HFF-Myc (cell line): ENCODE measurements at places on chromosomes 2 and 18.

- no peak for DNase-seq
Measured at GRCh38 chr2:105747991-105748390, 3.3 kb downstream of the NCK2 start.

- no peak for DNase-seq
Measured at GRCh38 chr18:67531929-67532328, 15.4 kb upstream of the DSEL start.

DNA sequence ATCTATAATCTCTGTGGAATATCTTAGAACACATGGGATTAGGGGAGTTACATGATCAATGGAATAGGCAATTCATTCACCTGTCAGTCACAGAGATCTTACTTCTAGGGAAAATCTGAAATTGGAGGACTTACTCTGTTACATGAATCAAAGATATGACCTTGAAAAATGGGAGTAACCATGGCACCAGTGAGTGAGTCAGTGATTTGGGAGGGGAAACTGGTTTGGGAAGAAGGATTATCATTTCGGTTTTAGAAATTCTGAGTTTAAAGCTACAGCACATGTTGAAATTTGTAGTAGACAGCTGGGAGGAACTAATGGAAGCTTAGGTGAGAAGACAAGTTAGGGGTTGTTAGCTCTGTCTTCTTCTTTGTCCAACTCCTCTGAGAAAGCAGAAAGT is 153.7 kb downstream of the CAMKMT start:
- no peak for DNase-seq

GRCh38 chr18:39799006-39799405 is 2156.0 kb upstream of the PIK3C3 start:
- DNase-seq = no peak

GRCh38 chr2:55616551-55617174 is 759 bp downstream of the PPP4R3B start:
- no peak for DNase-seq

- DNase-seq = no peak
Measured at GRCh38 chr18:10354241-10354811, 100.1 kb upstream of the APCDD1 start.

GRCh38 chr2:231387904-231388724 is 7.4 kb upstream of the B3GNT7 start:
- no peak for DNase-seq

DNA sequence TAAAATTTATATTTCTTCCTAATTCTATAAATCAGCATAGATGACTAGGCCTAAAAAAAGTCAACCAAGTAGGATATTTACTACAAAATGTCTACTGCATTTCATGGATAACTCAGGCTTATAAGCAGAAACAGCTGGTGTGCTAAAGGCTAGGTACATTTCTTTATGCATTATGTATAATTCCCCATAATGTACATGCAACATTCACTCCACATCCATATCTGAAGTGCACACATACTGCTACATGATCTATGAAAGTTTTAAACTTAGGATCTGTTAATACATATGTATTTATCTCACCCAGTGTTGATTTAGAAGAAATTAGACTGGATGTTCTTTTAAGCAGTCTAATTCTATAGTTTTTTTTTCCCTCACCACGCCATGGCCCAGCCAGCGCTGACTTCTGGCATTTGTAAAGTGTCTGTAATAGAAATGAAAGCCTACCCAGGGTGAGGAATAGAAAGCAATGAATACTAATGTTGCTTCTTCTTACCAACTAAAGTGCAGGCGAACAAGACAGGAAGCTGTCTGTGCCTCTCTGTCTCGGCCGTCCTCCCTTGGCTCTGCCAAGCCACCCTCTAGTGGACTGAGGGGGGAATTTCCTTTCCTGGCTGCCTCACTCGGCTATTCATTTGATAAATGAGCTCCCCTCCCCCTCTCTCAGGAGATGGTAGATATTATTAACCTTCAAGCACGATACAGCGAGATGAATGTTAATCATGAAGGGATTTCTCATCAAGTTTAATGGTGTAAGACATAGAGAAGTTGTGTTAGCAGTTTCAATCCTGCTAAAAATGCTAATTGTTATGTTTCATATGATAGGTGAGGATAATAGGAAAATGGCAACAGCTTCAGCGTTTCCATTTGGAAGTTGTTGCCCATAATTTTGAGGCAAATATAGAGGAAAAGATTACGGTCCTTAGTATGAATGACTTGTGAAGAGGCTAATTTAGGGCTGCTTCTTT is 384.5 kb downstream of the MTX2 start:
- peak; percentile 35 for DNase-seq

- no peak for DNase-seq
Measured at GRCh38 chr18:67794521-67794920, 278.0 kb upstream of the DSEL start.

DNA sequence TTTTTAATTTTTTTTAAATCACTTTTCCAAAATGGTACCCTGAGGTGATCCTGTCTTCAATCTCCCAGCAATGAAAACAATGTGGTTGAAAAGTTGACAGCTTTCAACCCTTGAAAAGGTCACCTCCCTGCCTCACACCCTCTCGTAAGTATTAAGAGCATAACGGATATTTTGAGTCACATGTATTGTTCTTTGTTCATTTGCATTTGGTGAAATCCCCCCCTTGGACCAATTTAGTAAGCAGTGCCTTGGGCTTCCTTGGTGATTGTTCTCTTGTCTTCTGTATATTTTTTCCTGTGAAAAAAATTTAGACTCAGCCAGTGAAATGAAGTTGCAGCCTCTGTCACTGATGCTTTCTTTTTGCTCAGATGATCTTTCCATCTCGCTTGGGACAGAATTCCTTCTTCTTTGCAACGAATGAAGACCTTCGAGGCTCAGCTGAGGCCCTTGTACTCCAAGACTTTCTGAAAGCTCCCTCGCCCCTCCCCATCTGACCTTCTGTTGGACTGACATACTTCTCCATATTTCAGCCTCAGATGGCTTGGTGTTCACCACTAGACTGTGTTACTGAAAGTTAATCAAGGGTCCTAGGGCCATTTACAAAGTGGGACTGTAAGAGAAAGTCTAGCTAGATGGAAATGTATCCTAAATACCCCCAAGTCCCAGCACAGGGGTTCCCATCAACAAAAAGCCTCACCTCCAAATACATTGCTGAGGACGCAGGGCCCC is 158.4 kb downstream of the BCL2 start:
- DNase-seq = no peak

DNA sequence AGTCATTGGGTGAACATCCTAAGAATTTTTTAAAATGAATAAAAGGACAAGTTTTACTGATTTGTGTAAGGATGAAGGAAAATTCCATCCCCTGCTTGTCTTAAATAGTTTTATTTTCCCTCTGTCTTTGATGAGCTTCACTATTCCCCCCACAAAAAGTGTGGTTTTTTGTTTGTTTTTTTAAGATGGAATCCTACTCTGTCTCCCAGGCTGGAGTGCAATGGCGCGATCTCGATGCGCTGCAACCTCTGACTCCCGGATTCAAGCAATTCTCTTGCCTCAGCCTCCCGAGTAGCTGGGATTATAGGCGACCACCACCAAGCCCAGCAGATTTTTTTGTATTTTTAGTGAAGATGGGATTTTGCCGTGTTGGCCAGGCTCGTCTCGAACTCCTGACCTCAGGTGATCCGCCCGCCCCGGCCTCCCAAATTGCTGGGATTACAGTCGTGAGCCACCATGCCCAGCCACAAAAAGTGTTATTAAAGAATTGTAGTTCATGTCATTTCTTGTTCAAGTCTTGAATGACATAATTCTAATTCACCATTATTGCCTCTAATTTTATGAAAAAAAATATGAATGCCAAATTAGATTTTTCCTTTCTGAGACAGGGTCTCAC is 91.7 kb downstream of the AGPS start:
- DNase-seq = no peak

DNA sequence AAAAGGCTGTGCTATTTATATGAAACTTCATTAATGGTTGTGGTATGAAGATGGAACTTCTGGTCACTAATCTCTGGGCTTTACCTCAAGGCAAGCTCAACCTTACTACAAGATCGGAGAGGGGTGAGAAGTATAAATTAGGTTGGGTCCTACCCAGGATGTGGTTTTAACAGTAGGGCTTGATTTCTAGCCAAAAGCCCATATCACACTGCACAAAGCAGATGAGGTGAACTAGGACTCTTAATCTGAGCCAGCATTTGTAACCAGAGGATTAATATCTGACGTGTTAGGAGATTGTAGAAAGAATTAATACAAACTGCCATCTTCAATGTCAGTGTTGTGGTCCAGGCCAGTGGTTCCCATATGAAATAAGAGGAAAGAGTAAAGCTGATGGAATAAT is 86.4 kb upstream of the RGPD4 start:
- no peak for DNase-seq

DNA sequence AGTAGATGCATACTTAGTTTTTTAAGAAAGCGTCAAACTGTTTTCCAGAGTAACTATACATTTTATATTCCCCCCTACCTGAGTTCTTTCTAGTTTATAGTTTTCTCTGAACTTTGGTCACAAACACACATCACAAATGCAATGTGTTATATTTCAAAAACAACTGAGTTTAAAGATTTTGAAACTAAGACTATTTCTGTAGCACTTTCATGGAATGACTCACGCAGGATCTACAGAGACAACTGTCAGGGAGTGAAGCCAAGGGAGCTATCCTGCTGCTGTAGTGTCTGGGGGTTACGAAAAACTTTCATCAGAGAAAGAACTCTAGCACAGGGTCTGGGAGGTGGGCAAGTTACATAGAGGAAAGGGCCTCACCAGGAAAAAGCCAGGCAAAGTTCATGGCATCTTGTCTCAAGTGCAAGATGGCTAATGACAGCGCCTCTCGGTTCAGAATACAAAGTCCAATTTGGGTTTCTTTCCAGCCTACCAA is 66.8 kb downstream of the UXS1 start:
- no peak for DNase-seq

DNA sequence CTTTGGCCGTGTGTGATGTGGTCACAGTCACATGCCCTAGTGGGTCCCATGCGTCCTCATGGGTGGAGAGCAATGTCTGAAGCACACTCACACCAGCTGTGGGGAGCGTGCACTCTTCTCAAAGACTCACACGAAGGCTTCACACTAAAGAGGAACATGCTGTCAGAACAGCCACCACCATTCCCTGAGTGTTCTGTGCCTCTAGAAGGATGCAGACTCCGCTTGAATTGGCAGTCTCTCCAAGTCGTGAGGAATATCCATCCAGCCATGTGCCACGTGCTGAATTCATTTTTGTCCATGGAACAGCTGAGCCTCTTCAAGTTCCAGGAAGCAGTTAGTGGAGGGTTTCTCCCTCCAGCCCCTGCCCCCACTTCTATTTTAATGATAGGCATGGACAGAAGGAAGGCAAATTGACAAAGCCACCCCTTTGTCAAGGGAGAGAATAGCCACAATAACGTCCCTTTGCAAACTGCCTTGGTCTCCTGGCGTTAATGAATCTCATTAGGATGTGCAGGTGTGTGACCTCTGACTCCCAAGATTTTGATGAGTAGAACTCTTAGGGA is 464.3 kb upstream of the ID2 start:
- no peak for DNase-seq

DNA sequence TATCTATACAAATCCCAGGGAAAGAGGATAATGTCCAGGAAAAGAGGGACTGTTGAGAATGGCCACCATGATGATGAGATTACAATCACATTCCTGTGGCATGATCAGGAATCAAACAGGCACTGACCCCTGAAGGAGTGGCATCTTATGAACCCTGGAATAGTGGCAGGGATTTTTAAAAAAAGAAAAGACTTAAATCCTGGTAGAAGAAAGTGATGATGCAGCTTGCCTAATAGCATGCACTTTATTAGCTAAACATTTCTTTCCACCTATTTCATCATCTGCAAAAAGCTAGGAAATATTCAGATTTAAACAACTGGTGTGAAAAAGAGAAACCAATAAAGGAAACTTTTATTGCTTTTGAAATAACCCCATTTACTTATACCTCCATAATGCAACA is 87.2 kb upstream of the FSHR start:
- DNase-seq = no peak

DNA sequence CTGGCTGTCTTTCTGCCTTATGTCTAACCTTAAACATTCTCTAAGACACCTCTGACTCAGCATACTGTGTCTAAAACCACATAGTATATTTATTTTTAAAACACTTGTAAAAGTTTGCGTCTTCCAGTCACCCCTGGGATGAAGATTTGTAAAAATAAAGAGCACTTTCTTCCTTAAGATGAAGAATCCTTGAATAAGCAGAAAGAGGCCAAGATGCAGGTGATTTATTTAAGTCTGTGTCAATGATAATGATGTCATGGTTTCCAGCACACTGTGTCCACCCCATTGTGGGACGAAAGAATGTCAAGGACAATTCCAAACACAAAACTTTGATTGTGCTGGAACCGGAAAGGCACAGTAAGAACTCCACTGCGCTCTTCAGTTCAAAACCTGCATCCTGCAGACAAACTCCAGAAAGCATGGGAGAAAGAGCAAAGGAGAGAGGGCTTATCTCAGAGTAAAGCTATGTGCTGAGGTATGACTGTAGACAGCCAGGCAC is 92.9 kb downstream of the ZEB2 start:
- DNase-seq = no peak

- DNase-seq = no peak
Measured at GRCh38 chr18:22314420-22314819, 103.3 kb downstream of the CTAGE1 start.

DNA sequence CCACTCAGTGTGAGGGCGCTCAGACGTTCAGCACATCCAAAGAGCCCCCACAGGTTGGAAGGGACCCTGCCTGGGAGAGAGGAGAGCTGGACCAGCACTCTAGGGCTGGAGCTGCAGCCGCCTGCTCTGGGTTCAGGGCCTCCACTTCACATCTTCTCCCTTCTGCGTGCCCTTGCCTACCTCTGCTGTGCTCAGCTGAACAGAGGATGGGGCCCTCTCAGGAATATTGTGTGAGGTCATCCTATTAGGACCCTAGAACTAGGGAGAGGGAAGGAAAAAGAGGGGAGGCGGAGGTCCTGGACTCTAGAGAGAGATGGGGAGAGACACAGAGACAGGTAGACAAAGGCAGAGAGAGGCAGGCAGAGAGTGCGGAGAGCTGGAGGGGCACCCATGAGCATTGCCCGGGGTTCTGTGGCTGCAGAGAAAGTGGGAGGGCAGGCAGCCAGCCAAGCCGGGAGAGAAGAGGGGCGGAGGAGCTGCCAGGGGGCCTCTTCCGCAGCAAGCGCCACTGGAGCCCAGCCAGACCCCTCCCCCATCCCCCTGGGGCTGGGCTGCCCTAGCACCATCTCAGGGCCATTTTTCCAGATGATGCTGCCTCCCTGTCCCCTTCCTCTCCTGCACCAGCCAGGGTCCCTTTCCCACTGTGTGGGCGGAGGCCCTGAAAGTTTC is 8.3 kb upstream of the TNS1 start:
- DNase-seq = no peak

DNA sequence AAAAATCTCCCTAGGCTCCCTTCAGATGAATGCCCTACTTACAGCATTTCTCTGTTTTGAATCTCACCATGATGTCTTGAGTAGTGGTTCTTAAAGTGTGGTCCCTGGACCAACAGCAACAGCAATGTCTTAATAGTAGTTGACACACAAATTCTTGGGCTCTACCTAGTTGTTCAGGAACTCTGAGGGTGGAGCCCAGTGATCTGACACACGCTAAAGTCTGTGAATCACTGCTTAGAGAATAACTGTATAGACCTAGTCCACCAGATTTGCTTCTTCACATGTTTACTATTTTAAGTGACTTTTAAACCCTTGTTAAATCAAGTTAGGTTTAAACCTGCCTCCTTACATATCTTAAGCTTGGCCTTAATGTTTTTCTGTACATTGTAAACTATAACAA is 47.6 kb upstream of the ARHGAP15 start:
- DNase-seq = no peak
